ENCODE measurements at places on chromosomes 12 and 14.
A peak's percentile ranks its signal among the peaks of the same experiment; 100 is the strongest.

DNA sequence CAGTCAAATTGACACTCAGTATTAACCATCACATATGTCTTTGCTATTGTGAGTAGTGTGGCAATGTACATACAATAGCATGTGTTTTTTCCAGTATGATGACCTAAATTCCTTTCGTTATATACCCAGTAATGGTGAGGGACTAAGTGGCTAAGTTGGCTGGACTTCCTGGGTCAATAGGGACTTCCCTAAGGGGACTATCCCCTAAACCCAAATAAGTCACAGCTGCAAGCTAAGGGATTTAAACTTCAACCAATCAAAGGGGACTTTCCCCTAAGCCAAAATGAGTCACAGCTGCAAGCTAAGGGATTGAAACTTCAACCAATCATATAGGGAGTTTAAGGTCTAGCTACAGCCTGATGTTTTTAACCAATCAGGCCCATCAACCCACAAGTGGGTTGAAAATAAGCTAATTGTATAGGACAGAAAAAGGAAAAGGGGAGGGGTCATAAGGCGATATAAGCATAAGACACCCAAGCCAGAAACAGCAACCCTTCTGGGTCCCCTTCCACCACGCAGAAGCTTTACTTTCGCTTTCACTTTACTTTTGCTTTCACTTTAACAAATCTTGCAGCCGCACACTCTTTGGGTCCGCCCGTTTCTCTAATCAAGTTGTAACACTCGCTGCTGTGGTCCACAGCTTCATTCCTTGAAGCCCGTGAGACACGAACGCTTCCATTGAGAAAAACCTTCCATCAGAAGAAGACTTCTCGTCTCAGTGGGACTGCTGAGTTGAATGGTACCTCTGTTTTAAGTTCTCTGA is 404.4 kb downstream of the FLRT2 start:
- DNase-seq = peak; percentile 53

DNA sequence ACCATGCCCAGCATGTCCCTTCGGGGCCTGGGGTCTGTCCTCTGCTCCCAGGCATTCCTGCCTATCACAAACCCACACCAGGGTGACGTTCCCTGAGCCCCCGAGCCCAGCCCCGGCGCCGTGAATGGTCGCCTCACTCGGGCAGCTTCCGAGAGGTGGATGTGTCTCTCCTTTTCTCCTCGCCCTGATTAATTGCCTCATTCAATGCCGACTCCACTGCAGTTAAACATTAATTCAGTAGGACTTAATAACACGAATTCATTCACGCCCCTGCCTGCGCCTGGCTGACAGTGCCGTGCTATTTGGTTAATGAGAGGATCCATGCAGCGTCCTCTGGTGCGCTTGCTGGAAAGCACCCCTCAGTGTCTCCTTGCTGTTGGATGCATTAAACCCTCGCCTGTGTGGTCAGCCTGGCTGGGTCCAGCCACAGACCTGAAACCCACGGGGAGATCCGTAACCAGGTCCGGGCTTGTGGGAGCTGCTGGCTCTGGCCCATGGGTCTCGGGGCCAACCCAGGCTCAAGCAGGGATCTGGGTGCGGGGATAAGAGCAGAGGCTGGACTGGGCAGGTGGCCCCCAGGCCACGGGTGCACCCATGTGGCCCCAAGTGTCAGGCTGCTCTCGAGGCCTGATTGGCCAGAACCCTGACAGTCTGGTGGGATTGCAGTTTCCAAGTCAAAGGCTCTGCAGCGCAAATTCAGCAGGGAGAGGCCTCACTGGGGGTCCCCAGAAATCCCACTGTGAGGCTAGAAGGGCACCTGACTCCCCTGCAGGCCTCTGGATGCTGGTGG is 55.4 kb downstream of the FBRSL1 start:
- no peak for DNase-seq

GRCh38 chr12:58104351-58104755 is 163.0 kb downstream of the ATP23 start:
- DNase-seq = no peak

DNA sequence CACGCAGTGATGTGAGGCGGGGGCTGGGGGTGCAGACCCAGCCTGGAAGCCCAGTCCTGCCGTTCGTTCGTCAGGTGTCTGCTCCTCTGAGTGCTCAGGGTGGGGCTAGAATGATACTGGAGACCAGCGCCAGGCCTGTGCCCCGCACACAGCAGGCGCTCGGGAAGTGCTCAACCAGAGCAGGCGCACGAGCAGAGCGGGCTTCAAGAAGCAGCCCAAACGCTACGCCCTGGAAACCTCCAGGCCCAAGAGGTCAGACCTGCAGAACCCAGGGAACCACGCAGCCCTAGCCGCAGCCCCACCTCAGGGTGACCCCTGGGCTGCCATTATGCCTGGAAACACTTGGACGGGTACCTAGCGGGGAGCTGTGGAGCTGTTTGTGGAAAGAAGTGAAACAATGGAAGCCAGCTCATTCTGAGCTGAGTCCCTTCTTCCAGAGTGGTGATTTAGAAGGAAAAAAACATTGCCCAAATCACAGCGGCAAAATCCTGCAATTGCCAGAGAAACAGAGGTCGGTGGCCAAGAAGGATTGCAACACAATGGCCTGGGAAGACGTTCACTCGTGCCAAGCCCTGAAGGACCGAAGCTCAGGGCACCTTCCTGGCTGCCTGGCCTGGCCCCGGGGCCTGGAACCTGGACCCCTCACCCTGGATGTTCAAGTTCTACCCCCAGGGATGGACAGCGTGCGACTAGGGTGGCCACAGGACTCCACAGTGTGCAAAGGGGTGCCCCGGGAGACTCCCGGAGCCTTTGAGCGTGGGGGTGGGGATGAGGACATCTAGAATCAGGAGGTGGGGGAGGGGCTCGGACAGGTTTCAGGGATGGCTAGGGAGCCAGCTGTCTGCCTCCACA is 40.4 kb upstream of the DIO3 start:
- DNase-seq = no peak

GRCh38 chr14:43449291-43449690 is 1057.8 kb downstream of the FSCB start:
- DNase-seq = no peak

- no peak for DNase-seq
Measured at GRCh38 chr12:105384916-105385535, 54.5 kb downstream of the C12orf75 start.

DNA sequence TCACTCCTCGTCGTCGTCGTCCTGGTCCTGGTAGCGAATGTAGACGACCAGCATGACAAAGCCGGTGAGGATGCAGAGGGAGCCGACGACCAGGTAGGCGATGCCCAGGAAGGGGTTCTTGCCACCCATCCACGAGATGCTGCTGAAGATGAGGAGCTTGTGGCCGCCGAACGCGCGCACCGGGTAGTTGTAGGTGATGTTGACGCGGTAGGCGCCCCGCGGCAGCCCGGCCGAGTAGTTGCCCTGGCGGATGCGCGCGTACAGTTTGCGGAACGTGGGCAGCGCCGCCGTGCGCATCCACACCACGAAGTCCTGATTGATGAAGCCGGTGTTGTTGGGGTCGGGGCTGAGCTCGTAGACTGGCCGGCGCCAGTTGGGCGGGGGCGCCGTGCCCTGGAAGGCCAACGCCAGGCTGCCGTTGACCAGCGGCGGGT is 1.0 kb downstream of the TMEM30B start:
- DNase-seq = peak; percentile 64

- no peak for DNase-seq
Measured at GRCh38 chr12:48994224-48995085, 4.7 kb downstream of the DDN start.

GRCh38 chr14:26839481-26839880 is 241.6 kb upstream of the NOVA1 start:
- DNase-seq = no peak

DNA sequence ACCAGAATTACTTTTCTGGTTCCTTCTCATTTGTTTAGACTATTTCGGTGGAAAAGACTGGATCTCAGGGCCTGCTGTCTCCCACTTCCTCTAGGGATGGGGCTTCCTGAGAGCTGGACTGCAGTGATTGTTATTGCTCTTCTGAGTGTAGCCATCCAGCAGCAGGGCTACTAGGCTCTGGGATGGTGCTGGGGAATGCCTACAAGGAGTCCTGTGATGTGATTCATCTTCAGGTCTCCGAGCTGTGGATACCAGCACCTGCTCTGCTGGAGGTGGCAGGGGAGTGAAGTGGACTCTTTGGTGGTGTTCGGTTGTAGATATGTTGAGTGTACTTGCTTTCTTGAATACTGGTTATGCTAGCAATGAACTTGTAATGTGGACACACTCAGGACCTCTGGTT is 42.7 kb downstream of the AEBP2 start:
- DNase-seq = no peak

- no peak for DNase-seq
Measured at GRCh38 chr12:130813436-130813835, 25.6 kb downstream of the STX2 start.

Measured in activated CD4-positive, CD25-positive, alpha-beta regulatory T cell treated with anti-CD3 and anti-CD28 coated beads, Interleukin-2, amount 50 U/mL, for 72 hours (primary cell).